Suprapubic skin (tissue), 4 donors: ENCODE measurements at places on chromosomes 2 and 18. TPM values are rescaled to one million over a fixed set of nuclear protein-coding genes. Genes with fewer than 3 reads are reported as not detected.
A peak's percentile ranks its signal among the peaks of the same experiment; 100 is the strongest.

HOXD8 gene
- 3.1 TPM for total RNA-seq

DNA sequence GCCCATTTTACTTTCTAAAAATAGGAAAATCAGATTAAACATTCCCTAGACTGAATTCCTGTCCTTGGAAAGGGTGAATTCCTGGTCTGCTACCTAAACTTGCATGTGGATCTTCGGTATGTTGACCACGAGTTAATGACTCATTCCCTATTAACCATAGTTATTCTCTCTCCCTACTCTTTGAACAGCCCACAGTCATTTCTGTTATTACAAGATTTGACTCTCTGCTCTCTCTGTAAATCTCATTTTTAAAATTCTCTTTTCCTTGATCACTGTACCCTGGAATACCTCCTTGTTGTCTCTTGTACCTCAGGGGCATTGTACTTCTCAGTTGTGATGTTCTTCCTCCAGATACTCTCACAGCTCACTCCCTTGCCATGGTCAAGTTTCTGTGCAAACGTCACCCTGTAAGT is 92.0 kb upstream of the GULP1 start:
- no peak overlapping the region for H3K27ac ChIP-seq
- no peaks in the 10 kb centered on the region for H3K27me3 ChIP-seq
- no peak overlapping the region for H3K4me3 ChIP-seq
- H3K36me3 ChIP-seq, result no peaks in the 10 kb centered on the region
- no peak for DNase-seq

CHCHD5 gene
- total RNA-seq, result 16.1 TPM

DNA sequence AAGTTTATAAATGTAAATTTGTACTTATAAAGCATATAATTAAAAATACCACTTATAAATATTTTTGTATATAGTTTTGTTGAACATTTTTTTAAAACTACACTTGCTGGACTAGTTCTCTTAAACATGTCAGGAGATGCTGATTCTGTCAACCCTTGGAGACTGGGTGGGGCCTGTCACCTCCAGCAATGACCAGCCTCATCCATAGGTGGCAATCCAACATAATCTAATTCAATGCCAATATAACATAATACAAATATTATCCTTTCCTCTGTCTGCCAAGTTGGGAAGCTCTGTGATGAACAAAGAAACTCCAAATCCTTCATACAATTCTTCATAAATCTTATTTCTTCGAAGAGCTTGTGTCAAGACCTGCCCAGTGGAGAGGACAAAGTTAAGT is 140.4 kb downstream of the RBMS1 start:
- no peak for DNase-seq
- no peak overlapping the region for H3K4me3 ChIP-seq
- H3K27me3 ChIP-seq, result no peaks in the 10 kb centered on the region
- H3K36me3 ChIP-seq, result no peaks in the 10 kb centered on the region

DNA sequence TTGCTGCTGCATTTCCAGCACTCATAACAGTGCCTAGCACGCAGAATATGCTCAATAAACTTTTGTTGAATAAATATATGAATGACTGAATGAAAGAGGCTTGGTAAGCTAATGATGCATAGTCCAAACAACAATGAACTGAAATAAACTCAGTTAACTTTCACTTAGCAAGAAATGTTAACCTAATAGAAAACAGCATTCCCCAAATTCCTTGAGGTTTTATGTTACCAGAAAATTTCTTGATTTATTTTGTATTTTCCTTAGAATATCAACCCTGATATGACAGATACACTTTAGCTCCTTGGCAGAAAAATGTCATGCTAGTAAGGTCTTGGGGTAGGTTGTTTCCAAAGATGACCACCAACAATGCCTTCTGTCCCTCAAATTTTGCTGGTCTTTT is 217.4 kb downstream of the KCNE4 start:
- H3K4me1 ChIP-seq, result no peaks in the 10 kb centered on the region
- H3K4me3 ChIP-seq, result no peak overlapping the region
- no peaks in the 10 kb centered on the region for H3K27me3 ChIP-seq
- DNase-seq, result no peak
- no peak overlapping the region for H3K27ac ChIP-seq
- H3K36me3 ChIP-seq, result no peaks in the 10 kb centered on the region

DNA sequence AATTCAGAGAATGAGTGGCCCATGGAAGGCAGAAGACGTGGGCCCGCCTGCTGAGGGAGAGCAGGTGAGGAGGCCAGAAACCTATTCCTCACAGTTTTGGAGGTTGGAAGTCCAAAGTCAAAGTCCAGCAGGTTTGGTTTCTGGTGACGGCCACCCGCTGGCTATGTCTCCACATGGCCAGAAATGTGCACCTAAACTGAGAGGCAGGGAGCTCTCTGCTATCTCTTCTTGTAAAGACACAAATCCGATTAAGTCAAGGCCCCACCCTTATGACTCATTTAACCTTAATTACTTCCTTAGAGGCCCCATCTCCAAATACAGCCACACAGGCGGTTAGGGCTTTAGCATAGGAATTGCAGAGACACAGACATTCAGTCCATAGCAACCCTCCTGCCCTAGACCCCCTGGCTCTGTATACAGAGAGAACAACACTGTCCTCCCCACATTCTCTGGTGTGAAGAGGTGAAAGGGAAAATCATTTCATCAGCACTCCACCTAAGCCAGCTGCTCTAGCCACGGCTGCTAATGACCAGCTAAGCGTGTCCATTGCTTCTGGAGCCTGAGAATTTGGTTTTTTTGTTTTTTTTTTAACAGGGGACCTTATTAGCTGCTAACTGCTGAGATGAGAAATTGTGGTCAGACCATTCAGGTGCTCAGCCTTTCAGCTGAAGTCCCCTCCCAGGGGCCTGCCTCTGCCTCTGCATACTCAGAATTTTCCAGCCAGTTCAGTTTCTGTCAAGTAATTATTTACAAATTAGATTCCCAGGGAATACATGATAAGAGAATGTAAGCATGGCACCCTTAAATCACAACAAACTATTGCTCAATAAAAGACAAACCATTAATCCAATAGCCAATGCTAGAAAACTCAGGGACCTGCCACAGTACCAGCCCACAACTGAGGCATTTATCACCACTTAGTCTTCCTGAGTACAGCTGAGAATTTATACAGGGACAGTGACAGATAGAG is 368.7 kb upstream of the ID2 start:
- no peak overlapping the region for H3K4me3 ChIP-seq
- DNase-seq, result no peak
- H3K4me1 ChIP-seq, result peaks cover 19% of the 10 kb centered on the region
- no peak overlapping the region for H3K27ac ChIP-seq

OSR1 gene
- 7.6 TPM for total RNA-seq

GALR1 gene
- not detected for total RNA-seq

- no peak overlapping the region for H3K4me3 ChIP-seq
- H3K4me1 ChIP-seq, result peaks cover 24% of the 10 kb centered on the region
- H3K36me3 ChIP-seq, result no peaks in the 10 kb centered on the region
- H3K27me3 ChIP-seq, result no peaks in the 10 kb centered on the region
- DNase-seq, result no peak
Measured at GRCh38 chr2:38605298-38605830, 2.6 kb upstream of the HNRNPLL start.

ANAPC1 gene
- total RNA-seq, result 41.1 TPM

GRCh38 chr2:52539026-52539970 is 1228.3 kb upstream of the CHAC2 start:
- no peak for DNase-seq
- H3K4me3 ChIP-seq, result no peak overlapping the region
- H3K4me1 ChIP-seq, result no peaks in the 10 kb centered on the region
- H3K36me3 ChIP-seq, result no peaks in the 10 kb centered on the region
- no peak overlapping the region for H3K27ac ChIP-seq

GRCh38 chr2:219445220-219445640 is 10.6 kb downstream of the SPEG start:
- H3K36me3 ChIP-seq, result no peaks in the 10 kb centered on the region
- H3K4me3 ChIP-seq, result no peak overlapping the region
- peak; percentile 40 for DNase-seq
- H3K4me1 ChIP-seq, result peaks cover 15% of the 10 kb centered on the region
- H3K27ac ChIP-seq, result no peak overlapping the region

LCLAT1 gene
- 14.9 TPM for total RNA-seq

- H3K4me1 ChIP-seq, result peaks cover 6% of the 10 kb centered on the region
- no peaks in the 10 kb centered on the region for H3K36me3 ChIP-seq
- H3K4me3 ChIP-seq, result no peak overlapping the region
- no peak for DNase-seq
Measured at GRCh38 chr18:63518178-63519012, 23.8 kb upstream of the SERPINB12 start.

- DNase-seq, result no peak
- no peak overlapping the region for H3K4me3 ChIP-seq
- no peaks in the 10 kb centered on the region for H3K36me3 ChIP-seq
- peaks cover 67% of the 10 kb centered on the region for H3K4me1 ChIP-seq
Measured at GRCh38 chr2:241562269-241562891, 3.8 kb downstream of the BOK start.

DNA sequence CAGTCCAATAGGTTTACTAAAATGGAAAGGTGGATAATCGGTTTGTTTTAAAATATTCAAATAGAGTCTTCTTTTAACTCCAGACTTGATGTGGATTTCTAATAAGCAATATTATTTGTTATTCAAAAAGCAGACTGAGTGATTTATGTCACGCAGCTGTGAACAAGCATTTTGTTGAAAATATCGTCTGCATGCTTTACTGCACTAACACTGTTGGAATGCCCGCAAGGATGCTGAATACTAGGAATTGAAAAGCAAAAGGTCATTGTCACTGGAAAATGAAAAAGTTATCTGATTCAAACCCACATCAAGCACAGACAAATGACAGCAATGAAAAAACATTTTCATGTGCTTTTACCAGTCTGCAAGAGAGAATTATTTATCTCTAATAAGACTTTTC is 31.1 kb downstream of the CHN1 start:
- no peaks in the 10 kb centered on the region for H3K27me3 ChIP-seq
- no peaks in the 10 kb centered on the region for H3K36me3 ChIP-seq
- DNase-seq, result no peak
- no peak overlapping the region for H3K27ac ChIP-seq

DNA sequence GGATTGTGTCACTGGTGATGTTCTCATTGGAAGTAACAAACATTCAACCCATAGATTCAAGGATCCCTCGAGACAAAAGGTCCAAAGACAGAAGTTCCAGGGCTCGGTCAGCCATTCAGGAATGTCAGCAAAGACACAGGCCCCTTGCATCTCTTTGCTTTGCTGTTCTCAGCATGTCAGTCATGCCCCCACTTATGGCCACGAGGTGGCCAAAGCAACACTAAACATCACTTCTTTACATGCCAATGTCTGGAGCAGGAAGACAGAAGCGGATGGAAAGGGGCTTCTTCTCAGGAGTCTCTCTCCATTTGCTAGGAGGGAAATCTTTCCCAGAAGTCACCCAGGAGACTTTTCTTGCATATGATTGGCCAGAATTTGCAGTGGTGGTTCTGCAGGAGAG is 191.6 kb upstream of the SP5 start:
- H3K27me3 ChIP-seq, result no peaks in the 10 kb centered on the region
- H3K27ac ChIP-seq, result no peak overlapping the region
- DNase-seq, result no peak
- no peaks in the 10 kb centered on the region for H3K36me3 ChIP-seq

ST8SIA3 gene
- not detected for total RNA-seq

- H3K36me3 ChIP-seq, result no peaks in the 10 kb centered on the region
- H3K4me3 ChIP-seq, result no peak overlapping the region
- H3K27ac ChIP-seq, result no peak overlapping the region
Measured at GRCh38 chr2:224890372-224890771, 151.9 kb downstream of the DOCK10 start.

DNA sequence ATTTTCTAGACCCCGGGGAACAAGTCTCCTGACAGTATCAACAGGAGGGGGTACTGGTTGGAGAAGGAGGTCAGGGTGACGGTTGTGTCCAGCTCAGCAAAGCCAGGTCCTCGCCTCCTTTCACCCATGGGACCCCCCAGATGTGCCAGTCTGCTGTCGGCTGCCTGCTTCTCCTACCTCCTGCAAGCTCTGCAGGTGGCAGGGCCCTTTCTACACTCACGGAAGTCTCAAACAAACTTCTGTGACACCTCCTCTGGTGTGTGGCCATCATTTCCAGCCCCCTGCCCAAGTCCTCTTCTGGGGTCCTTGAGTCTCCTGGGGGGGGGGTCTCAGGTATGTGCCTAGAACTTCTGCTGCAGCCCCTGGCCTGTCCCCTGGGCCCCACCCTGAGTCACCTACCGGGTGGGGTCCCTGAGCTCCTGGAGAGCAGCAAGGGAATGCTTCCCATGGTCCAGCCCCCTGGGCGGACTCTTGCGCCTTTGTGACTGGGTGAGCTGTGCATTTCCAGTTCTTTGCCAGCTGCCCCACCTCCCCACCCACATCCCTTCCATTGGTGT is 12.8 kb downstream of the SH3RF3 start:
- DNase-seq, result no peak
- no peak overlapping the region for H3K27ac ChIP-seq
- no peaks in the 10 kb centered on the region for H3K36me3 ChIP-seq
- no peak overlapping the region for H3K4me3 ChIP-seq

GRCh38 chr18:13221869-13222855 is 3.6 kb downstream of the LDLRAD4 start:
- H3K27me3 ChIP-seq, result peaks cover 8% of the 10 kb centered on the region
- peak overlapping the region; percentile 70 for H3K27ac ChIP-seq
- no peaks in the 10 kb centered on the region for H3K36me3 ChIP-seq
- no peak for DNase-seq
- H3K4me1 ChIP-seq, result peaks cover 57% of the 10 kb centered on the region

DNA sequence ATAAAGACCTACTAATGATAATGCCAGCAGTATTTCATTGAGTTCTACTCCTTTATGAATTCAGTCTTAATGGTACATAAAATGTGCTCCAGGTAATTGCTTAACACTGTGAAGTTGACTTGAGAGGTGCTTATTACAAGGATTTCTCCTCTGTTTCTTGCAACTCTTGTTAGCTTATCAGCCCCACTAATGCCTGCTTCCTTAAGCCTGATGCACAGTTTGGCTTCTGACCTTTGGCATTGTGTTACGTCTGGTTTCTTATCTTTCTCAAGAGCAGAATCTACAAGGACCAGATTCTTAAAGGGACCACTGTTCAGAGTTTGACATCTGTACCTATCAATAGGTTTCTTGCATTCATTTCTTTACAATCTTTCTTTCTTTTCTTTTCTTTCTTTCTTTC is 223.9 kb upstream of the CWC22 start:
- no peak overlapping the region for H3K27ac ChIP-seq
- H3K36me3 ChIP-seq, result no peaks in the 10 kb centered on the region
- no peaks in the 10 kb centered on the region for H3K4me1 ChIP-seq
- no peaks in the 10 kb centered on the region for H3K27me3 ChIP-seq
- H3K4me3 ChIP-seq, result no peak overlapping the region

ARHGAP25 gene
- 9.8 TPM for total RNA-seq

DNA sequence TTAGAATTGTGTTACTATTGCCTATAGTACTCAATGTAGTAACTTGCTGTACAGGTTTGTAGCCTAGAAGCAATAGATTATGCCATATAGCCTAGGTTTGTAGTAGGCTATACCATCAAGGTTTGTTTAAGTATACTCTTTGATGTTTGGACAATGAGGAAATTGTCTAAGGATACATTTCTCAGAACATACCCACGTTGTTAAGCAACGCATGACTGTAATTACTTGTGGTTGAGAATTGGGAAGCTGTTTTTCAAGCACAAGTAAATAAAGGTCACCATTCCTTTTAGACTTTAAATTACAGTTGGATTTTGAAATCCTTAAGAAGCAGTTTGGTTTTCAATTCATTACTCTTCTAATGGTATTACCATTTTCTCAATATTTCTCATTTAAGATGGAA is 89.8 kb upstream of the KCNH7 start:
- no peak for DNase-seq
- no peak overlapping the region for H3K4me3 ChIP-seq
- no peaks in the 10 kb centered on the region for H3K27me3 ChIP-seq

RGPD4 gene
- not detected for total RNA-seq

GRCh38 chr2:230408244-230408842 is 7.7 kb upstream of the SP100 start:
- peak overlapping the region; percentile 57 for H3K27ac ChIP-seq
